ENCODE measurements at places on chromosomes 2 and 18. TPM values are rescaled to one million over a fixed set of nuclear protein-coding genes. Genes with fewer than 3 reads are reported as not detected.

The CD207 gene
- 0.27 TPM for total RNA-seq

The KRTCAP3 gene
- total RNA-seq = 2.1 TPM

DNA sequence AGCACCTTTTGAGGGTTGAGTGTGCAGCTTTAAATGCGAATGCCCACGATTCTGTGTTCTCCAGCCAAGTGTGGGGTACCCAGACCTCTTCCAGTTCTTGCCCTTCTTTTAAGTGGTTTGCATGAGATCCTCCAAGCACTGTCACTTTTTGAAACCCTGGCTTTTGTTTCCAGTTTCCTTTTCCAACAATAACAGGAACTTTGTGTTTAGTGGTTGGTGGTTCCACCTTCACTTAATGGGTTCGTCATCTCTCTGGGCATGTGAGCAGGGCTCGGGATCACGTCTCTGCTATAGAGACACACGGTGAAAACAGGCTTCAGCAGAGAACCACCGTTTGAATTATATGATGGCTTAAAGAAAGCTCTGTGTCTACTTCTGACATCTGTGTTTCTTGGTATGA is 197.6 kb downstream of the LDLRAD4 start:
- no peak overlapping the region for H3K27ac ChIP-seq
- H3K4me3 ChIP-seq = no peak overlapping the region
- no peak for DNase-seq
- H3K36me3 ChIP-seq = no peaks in the 10 kb centered on the region
- H3K4me1 ChIP-seq = peaks cover 31% of the 10 kb centered on the region
- no peaks in the 10 kb centered on the region for H3K27me3 ChIP-seq

GRCh38 chr2:234845602-234846590 is 105.9 kb upstream of the SH3BP4 start:
- no peaks in the 10 kb centered on the region for H3K36me3 ChIP-seq
- peak overlapping the region; percentile 77 for H3K27ac ChIP-seq
- no peaks in the 10 kb centered on the region for H3K27me3 ChIP-seq
- peaks cover 96% of the 10 kb centered on the region for H3K4me1 ChIP-seq

DNA sequence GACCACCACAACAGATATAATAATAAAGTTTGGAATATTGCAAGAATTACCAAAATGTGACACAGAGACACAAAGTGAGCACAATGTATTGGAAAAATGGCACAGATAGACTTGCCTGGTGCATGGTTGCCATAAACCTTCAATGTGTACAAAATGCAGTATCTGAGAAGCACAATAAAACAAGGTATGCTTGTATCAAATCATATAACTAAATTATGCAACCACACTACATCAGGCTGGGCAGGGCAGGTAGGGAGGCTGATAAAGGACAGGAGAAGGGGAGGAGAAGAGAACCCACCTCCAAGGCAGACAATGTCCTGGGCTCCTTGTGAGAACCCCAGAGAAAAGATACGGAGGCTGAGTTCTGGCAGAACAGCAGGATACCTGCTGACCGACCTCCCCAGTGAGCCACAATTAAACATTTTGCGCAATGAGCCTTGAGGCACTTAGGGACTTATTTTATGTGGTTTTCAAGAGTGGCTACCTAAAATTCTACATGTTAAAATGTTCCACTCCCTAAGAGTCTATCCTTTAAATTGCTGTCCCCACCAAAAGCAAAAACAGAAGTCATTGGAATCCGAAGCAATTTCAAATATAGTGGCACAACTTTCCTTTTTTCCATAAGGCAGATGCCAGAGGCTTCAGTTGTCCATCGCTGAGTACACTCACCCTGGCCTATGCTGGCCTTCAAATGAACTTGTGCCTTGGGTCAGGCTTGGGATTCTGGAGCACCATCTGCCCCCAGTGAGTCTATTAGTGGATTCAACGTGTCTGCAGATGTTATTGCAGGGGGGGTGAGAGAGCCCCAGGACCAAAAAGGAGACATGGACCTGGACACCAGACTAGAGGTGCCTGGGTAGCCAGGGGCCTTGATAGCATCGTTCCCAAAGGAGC is 16.8 kb downstream of the WDFY1 start:
- H3K27ac ChIP-seq = peak overlapping the region; percentile 90
- DNase-seq = no peak
- H3K27me3 ChIP-seq = no peaks in the 10 kb centered on the region
- H3K4me3 ChIP-seq = no peak overlapping the region
- no peaks in the 10 kb centered on the region for H3K36me3 ChIP-seq
- peaks cover 52% of the 10 kb centered on the region for H3K4me1 ChIP-seq

- no peak overlapping the region for H3K4me3 ChIP-seq
- H3K27me3 ChIP-seq = peaks cover 16% of the 10 kb centered on the region
- no peak for DNase-seq
- H3K36me3 ChIP-seq = no peaks in the 10 kb centered on the region
- H3K27ac ChIP-seq = no peak overlapping the region
Measured at GRCh38 chr18:3395466-3395865, 54.5 kb upstream of the TGIF1 start.

DNA sequence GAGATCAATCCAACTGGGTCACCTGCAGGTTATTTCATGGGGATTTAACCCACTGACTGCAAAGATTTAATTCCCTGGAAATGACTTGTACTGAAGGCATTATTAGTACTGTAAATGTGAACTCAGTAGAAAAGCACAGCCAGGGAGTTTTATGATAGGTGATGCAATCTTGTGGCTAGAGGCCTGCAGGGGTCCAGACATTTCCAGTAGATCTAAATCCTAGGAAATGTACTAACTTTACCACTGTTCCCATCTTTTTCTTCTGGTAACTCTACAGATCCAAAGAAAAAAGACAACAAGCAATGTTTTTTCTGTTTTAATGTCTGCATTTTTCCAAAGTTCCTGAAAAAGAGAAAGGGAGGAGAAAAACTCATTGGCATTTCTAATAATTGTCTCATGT is 500.1 kb downstream of the ARHGAP15 start:
- no peaks in the 10 kb centered on the region for H3K27me3 ChIP-seq
- H3K4me1 ChIP-seq = no peaks in the 10 kb centered on the region
- DNase-seq = no peak
- no peak overlapping the region for H3K27ac ChIP-seq

- peaks cover 13% of the 10 kb centered on the region for H3K4me1 ChIP-seq
- no peak for DNase-seq
- no peaks in the 10 kb centered on the region for H3K27me3 ChIP-seq
- no peak overlapping the region for H3K4me3 ChIP-seq
Measured at GRCh38 chr18:80179857-80180558, 67.3 kb downstream of the PARD6G start.

GRCh38 chr2:42474765-42475454 is 18.9 kb downstream of the KCNG3 start:
- H3K27me3 ChIP-seq = no peaks in the 10 kb centered on the region
- no peaks in the 10 kb centered on the region for H3K36me3 ChIP-seq
- H3K4me3 ChIP-seq = no peak overlapping the region
- peaks cover 13% of the 10 kb centered on the region for H3K4me1 ChIP-seq

All from HepG2 (cell line).